ENCODE measurements at places on chromosomes 4 and X. TPM values are rescaled to one million over a fixed set of nuclear protein-coding genes. Genes with fewer than 3 reads are reported as not detected.

GRCh38 chr4:16722416-16722815, 176.0 kb downstream of the LDB2 start:
- peaks cover 9% of the 10 kb centered on the region for H3K4me1 ChIP-seq
- H3K27me3 ChIP-seq = no peaks in the 10 kb centered on the region
- DNase-seq = no peak

GRCh38 chrX:79035421-79035820, 90.2 kb downstream of the P2RY10 start:
- no peak overlapping the region for H3K27ac ChIP-seq
- peaks cover 4% of the 10 kb centered on the region for H3K36me3 ChIP-seq

GRCh38 chr4:1038948-1039492, 27.6 kb downstream of the FGFRL1 start:
- 0 out of 2 replicates have a peak, but pooled peaks cover 3% of the 10 kb centered on the region for H3K4me1 ChIP-seq
- no peak for DNase-seq
- H3K36me3 ChIP-seq = no peaks in the 10 kb centered on the region
- no peak overlapping the region for H3K4me3 ChIP-seq

- no peak for DNase-seq
Measured at GRCh38 chr4:182245541-182246215, 2.5 kb downstream of the TENM3 start.

DNA sequence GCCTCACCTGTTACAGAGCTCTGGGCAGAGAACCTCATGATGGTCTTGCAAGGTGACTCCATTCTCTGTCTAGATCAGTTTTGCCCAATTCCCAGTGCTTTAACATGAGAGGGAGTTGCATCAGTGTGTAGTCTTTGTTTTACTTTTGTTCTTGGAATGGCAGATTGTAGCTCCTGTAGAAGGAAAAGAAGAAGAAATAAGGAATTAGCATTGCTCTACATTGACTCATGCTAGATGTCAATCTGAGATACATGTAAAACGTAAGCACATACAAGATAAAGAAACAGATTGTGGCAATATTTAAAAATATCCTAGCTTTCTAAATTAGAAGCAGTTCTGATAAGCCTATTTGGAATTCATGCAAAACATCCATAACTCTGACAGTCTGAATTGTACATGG, 16.0 kb upstream of the PPEF1 start:
- H3K36me3 ChIP-seq = no peaks in the 10 kb centered on the region
- no peak overlapping the region for H3K27ac ChIP-seq
- no peak overlapping the region for H3K4me3 ChIP-seq
- no peaks in the 10 kb centered on the region for H3K27me3 ChIP-seq
- DNase-seq = no peak
- peaks cover under 1% of the 10 kb centered on the region for H3K4me1 ChIP-seq

DNA sequence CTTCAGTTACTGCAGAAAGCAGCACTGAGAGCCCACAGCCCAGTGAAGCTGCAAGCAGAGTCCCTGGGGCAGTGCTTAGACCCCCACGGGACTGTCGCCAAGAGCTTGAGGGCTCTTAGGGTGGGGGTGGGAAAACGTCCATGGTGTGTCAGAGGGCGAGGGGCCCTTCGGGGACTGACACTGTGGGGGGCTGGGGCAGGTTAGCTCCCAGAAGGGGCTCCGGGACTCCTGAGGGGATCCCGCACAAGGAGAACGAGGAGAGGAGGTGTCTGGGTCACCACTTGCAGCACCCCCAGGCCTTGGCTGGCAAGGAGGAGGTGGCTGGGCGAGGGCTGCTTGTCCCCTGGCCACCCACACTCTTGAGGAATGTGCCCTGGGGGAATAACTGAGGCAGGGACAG, 20.8 kb downstream of the NAT8L start:
- no peaks in the 10 kb centered on the region for H3K36me3 ChIP-seq
- no peak overlapping the region for H3K4me3 ChIP-seq
- no peak for DNase-seq
- H3K4me1 ChIP-seq = no peaks in the 10 kb centered on the region

DNA sequence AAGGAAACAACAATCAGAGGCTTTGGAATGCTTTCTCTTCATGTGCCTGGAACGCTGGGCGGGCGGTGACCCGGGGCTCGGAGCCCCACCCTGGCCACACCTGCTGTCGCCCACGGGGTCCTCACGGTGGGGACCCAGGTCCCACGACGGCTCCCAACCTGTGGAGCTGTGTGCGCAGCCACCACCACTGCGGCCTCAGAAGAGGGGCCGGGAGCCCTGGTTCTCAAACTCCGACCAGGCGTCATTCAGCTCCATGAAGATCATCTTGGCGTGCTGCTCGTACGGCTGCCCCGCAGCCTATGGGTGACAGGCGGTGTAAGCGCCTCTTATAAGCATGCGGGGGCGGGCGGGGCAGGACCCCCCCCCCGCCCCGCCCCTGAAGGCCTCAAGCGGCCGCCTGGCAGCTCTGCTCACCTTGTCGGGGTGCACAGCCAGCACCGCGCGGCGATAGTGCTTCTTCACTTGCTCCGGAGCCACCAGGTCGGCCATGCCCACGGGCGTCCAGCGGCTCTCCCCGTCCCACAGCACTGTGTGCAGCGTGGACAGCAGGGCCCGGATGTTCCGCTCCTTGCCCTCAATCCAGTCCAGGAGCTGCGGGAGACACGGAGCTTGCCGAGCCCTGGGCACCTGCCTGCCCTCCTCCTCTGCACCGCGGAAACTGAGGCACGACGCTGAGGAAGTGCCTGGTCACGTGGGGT, 23.7 kb upstream of the CPLX1 start:
- no peaks in the 10 kb centered on the region for H3K27me3 ChIP-seq
- no peak for DNase-seq
- no peaks in the 10 kb centered on the region for H3K4me1 ChIP-seq
- H3K36me3 ChIP-seq = peaks cover 3% of the 10 kb centered on the region
- H3K27ac ChIP-seq = no peak overlapping the region

DNA sequence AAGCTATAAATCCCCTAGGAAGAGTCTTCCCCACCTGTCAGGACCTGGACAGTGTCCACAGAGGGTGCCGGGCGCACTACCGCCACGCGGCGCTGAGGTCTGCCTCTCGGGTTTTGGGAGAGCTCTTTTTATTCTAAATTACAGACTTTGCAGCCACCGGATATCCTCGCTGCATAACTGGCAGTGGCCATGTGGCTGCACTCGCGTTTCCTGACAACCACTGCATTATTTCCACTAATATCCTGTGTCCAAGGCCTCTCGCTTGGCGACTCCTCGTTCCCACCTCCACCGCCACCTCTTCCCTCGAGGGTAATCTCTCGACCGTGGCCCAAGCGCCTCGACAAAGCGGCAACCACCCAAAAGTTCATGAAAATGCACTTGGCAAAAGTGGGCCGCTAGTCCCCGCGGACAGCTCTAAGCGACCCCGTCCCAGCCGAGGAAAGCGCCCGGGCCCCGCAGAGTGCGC, 512 bp upstream of the TMEM131L start:
- H3K36me3 ChIP-seq = no peaks in the 10 kb centered on the region
- peaks cover 30% of the 10 kb centered on the region for H3K4me1 ChIP-seq
- H3K4me3 ChIP-seq = peak overlapping the region; percentile 84
- peaks cover 8% of the 10 kb centered on the region for H3K27me3 ChIP-seq
- 0 out of 2 replicates have a peak overlapping the region, but pooled peaks have one; percentile 84 for H3K27ac ChIP-seq
- DNase-seq = peak; percentile 41

Gene MSANTD1
- 0.99 TPM for total RNA-seq

Gene PPP4R3C
- not detected for total RNA-seq

Gene ZCCHC18
- total RNA-seq = 2.6 TPM

Gene SLC26A1
- 0.85 TPM for total RNA-seq
